Dermis microvascular lymphatic vessel endothelial cell (primary cell): ENCODE measurements at places on chromosomes 6 and 20.

GRCh38 chr6:8157839-8158238 is 55.5 kb upstream of the EEF1E1 start:
- no peak for DNase-seq

DNA sequence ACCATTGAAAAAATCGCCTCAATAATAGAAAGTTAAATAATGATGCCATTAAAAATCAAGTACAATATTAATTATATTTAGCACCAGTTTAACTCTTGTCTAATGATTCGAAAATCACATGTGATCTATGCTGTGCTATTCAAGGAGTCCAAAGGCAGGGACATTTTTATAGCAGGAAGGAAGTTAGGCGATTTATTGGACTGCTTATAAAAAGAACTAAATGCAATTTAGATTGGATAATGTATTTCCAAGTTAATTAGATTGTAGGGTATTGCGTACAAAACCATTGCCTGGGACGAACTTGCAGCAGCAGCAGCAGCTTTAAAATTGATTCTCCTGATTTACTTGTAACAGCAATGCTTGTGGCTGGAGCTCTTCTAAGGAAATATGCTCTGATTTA is 87.4 kb upstream of the TMEM181 start:
- DNase-seq, result no peak

DNA sequence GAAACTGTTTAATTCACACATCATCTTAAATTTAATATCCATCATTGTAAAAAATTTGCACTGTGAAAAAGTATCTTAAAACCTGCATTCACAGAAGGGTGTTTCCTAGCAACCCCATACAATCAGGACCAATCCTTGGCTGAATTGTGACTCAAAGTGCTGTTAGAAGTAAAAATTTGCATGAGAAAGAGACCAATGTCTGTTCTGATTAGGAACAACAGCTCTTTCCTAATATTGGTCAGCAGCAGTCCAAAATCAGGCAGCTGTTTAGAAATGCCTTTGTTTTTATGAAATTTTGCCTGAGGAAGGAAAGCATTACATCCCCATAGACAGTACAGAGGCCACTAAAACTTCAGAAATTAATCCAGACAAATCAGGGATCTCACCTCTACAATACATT is 987.0 kb downstream of the HACE1 start:
- no peak for DNase-seq

DNA sequence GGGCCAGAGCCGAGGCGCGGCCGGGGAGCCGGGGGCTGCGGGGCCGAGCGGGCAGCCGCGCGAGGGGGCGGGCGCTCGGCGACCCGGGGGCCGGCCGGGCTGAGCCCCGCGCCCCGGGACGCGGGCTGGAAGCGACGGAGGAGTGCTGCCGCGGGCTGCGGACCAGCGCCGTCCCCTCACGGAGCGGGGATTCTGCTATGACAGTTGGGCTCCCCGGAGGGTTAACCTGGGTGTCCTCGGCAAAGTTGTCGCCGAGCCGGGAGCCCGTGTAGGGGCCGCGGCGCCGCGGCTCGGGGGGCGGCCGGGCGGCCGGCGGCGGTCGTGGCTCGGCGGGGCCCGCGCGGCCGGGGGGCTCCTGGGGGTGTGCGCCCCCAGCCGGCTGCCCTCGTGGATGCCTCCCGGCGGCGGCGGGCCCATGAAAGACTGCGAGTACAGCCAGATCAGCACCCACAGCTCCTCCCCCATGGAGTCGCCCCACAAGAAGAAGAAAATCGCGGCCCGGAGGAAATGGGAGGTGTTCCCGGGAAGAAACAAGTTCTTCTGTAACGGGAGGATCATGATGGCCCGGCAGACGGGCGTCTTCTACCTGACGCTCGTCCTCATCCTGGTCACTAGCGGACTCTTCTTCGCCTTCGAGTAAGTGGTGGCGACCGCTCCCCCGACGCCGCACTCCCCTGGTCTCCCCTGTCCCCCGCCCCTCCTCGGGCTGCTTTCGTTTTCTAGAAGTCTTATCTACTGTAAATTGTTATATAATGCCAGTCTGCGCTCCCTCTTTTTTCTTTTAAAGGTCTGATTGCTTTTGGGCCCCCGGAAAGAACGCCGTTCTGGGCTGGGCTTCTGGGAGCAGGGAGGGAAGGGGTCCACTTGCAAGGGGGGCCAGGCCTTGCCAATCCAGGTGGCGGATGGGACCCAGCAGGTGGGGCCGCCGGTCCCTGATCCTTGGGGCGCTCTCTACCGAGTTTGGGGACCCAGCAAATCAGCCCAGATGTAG is 936 bp downstream of the ZDHHC14 start:
- no peak for DNase-seq

DNA sequence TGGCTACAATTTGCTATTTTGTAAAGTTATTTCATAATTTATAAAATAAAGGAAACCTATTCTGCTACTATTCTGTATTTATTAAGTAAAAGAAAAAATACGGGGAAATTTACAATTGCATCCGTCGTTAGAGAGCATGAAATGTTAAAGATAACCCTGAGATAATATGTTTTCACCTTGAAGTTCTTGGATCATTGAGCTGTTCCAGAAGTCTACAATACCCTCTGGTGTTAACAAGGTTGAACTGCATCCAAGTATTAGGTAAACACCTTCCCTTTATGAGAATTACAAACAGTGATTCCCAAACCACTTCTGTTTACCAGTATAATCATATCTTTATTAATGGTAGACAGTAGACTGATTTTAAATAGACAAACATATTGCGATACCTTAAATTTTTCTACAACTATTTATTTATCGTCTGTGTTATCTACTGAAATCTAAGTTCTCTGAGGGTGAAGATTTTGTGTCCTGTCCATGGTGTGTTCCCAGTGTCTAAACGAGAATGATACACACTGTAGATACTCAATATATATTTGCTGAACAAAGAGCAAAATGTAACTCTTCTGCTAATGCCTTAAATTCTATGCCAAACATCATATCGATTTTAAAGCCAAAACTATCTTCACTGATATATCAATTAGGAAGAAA is 28.2 kb downstream of the TBC1D32 start:
- DNase-seq, result peak; percentile 16

DNA sequence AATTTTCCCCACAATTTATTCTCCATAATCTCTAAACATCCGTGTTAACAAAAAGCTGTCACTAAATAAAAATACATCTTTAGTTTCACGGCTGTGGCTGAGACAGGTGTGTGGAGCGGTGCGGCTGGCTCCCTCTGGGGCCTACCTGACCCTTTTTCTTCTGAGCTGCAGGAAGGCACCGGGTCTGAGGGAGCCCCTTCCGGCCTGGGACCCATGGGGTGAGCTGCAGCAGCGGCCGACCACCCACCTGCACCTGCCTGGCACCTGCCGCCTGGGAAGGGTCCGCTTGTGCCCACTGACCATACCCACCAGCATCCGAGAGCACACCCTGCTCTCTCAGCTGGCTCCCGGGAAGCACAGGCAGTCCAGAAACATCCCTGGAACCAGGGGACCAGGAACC is 41.5 kb upstream of the FNDC1 start:
- no peak for DNase-seq

DNA sequence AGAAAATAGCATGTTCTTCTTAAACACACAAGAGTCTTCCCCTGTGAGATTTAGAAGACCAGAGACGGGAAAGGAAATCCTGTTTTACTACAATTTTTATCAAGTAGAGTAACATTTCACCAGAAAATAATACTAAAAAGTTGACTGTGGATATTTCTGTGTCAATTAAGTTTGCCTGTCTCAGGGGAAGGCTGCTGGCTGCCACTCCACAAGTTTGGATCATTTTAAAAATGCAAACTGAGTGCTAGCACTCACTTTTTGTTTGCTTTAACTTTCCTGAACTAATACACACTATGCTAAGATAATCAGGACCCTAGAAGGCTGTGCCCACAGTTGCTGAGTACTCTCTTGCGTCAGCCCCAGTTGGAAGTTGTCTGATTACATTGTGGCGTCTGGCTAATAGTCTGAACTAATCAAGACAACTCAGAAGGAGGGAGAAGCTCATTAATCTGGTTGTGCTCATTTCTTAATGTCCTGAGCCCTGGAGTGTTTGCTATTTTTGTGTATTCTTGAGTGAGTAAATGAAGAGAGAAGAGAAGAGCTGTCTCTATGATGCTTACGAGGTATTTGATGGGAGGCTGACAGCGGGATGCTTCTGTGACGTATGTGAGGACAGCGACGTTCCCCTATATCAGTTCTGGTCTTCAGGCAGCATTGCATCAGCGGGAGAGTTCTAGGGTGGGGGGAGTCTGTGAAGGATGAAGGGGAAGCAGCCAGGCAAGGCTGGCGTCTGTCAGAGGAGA is 664.2 kb downstream of the QKI start:
- DNase-seq, result no peak

DNA sequence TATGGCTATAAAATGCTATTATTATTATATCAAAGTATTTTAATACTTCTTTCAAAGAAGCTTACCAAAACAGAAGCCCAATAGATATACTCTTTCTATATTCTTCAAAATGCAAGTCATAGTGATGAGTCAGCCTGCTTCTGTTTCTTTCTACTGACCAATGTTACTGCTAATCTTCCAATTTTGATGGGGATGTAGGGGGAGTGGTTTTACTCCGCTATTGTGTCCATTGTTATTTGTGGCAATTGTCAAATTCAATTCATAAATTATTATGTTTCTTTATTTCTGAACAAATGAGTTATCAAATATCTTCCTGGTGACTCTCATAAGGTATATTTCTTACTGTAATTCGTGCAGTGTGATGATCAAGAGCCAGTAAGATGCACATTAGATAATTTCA is 221.5 kb upstream of the DEFB112 start:
- DNase-seq, result no peak

- no peak for DNase-seq
Measured at GRCh38 chr20:3164763-3165410, 5.2 kb upstream of the FASTKD5 start.

GRCh38 chr20:23130622-23131140 is 44.6 kb upstream of the CD93 start:
- DNase-seq, result no peak

DNA sequence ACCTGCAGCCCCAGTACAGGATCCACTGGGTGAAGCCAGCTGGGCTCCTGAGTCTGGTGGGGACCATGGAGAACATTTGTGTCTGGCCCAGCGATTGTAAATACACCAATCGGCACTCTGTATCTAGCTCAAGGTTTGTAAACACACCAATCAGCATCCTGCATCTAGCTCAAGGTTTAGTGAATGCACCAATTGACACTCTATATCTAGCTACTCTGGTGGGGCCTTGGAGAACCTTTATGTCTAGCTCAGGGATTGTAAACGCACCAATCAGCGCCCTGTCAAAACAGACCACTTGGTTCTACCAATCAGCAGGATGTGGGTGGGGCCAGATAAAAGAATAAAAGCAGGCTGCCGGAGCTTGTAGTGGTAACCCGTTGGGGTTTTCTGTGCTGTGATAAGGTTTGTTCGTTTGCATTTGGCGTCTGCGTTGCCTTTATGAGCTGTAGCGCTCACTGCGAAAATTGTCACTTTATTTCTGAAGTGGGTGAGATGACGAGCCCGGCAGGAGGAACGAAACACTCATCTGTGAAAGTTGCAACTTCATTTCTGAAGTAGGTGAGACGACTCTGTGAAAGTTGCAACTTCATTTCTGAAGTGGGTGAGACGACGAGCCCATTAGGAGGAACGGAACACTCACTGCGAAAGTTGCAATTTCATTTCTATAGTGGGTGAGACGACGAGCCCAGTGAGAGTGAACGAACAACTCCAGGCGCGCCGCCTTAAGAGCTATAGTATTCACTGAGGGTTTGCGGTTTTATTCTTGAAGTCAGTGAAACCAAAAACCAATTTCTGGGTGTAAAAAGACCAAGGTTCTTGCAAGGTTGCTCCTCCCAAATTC is 31.1 kb downstream of the SERPINB6 start:
- no peak for DNase-seq

DNA sequence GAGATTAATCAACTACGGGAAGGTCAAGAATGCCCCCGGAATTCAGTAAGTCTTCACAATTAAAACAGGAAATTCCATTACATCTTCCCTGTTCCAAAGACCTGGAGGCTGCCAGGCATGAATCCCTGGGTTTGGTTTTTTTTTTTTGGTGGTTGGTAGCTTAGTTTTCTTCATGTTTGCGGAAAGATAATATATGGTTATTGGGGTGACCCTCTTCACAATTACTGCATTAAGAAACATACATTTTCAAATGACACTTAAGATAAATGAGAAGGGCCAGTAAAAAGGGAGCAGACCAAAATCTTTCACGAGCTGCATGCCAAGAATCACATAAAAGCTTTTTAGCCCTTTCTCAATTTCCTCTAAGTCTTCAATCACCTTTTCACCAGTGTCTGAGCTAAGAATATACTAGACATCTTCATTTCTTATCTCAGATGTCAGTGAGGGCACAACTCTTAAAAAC is 64.0 kb downstream of the KIF13A start:
- no peak for DNase-seq

- DNase-seq, result no peak
Measured at GRCh38 chr20:46035713-46036112, 6.7 kb downstream of the SLC12A5 start.

DNA sequence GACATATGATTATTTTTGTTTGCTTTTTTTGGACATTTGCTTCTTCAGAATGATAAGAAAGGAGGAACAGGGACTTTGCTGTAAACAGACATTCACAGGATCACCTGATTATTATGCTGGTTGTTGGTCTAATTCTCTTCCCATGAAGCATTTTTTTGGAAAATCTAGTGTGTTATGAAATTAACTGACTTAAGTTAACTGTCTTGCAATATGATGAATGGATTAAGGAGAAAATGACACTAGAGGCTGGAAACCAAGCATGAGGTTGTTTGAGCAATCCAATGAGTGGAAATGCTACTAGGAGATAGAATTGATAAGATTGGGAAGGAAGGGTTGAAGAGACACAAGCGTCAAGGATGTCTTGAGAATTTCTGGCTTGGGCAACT is 13.2 kb upstream of the EDN1 start:
- DNase-seq, result no peak

- no peak for DNase-seq
Measured at GRCh38 chr6:12882761-12883290, 166.3 kb downstream of the PHACTR1 start.

DNA sequence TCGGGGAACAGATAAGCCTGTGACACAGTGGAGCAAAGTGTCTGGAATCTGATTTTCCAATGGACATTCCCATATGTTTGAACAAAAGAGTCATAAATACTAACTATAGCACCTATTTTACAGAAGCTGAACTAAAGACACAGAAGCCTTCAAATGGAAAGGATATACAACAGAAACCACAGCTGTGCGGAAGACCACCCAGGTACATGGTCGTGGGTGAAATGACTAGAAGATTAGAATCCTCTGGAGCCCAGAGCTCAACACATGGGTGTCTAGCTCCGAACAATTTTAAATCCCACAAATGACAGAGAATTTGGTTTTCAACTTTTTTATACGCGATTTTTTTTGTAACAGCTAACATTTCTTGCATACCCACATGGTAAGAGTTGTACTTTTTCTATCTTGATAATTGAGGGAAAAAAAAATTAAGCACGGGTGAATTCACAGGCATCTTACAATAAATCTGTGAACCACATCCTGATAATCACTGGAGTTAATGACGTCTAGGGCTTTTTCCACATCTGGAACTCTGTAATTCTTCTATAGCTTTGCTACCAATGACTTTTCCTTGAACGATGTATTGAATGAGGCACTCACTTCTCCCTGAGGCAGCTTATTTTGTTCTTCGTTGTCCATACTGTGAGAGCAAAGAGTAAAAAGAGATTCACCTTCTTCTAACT is 271.1 kb upstream of the AGPAT4 start:
- DNase-seq, result no peak

GRCh38 chr20:41618807-41619311 is 682 bp upstream of the CHD6 start:
- no peak for DNase-seq

- DNase-seq, result no peak
Measured at GRCh38 chr6:126531840-126532239, 191.9 kb downstream of the CENPW start.
